ENCODE measurements at places on chromosomes 3 and 15.
A peak's percentile ranks its signal among the peaks of the same experiment; 100 is the strongest.

DNA sequence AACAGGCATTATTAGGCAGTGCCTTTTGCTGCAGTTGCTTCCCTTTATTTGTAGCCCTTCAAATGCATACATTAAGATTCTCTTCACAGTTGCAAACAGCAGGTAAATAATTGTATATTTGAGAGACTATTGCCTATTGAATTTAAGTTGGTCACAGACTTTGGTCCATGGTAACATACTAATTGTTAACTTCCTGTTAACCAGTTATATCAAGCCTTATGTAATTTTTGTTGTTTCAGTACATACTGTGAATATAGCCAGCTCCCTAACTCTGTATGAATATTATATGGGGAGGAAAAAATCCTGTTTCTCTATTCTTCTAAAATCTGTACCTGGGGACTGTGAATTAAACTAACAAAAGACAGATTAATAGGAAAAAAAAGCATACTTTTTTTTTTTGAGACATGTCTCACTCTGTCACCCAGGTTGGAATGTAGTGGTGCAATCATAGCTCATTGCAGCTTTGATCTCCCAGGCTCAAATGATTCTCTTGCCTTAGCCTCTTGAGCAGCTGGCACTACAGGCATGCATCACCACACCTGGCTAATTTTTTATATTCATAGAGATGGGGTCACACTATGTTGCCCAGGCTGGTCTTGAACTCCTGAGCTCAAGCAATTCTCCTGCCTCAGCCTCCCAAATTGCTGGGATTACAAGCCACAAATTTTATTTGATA, 53.2 kb downstream of the CHL1 start:
- no peak for DNase-seq

DNA sequence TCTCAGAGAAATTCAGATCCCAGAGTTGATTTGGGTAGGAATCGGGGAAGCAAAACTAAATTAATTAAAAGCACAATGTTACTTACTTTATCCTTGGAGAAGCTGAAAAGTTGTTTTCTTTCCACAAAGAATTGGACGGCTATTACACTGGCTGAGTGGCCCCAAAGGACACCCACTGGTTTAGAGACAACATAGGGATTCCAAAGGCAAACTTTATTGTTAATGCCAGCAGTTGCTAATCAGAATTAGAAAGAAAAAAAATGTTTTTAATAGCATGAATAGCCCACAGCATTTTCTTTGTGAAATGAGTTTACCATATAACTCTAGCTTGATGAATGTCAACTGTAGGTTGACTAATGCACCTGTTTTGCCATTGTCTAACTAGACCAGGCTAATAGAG, 51.7 kb downstream of the WDR49 start:
- no peak for DNase-seq

GRCh38 chr3:130300888-130301287, 44.6 kb upstream of the COL6A5 start:
- DNase-seq: no peak

GRCh38 chr3:170180079-170180907, 1.2 kb downstream of the PHC3 start:
- DNase-seq: peak; percentile 26

- no peak for DNase-seq
Measured at GRCh38 chr3:182136008-182136910, 424.5 kb downstream of the SOX2 start.

DNA sequence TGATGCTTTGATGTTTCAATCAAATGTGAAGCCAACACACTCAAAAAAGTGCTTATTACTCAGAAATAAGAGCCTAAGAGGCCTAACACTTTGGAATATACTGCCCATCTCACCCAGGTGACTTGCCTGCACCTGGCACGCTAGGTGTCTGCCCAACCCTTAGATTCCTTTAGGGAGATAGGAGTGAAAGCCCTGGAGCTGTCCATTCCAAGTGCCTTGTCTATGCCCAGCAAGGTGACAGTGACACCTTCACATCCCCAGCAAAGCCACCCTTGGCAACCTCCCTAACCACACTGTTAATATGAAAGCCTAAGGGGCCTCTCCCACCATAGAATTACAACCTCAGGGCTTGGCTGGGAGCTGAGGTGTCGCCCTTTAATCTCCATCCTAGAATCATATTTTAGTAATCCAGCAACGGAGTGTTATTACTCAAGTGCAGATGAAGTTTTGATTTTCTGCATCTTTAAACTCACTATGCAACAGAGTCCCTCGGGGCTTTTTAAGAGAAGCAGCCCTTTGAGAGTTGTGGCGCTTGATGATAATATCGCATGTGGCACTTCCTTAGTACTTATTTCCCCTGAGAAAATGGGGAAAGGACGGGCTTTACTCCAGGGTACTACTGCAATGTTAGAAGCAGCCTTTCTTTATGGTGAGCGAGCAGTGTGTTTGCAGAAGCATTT, 24.8 kb downstream of the ATP10A start:
- DNase-seq: peak; percentile 12

GRCh38 chr3:73498764-73499622, 125.7 kb downstream of the PDZRN3 start:
- DNase-seq: no peak

DNA sequence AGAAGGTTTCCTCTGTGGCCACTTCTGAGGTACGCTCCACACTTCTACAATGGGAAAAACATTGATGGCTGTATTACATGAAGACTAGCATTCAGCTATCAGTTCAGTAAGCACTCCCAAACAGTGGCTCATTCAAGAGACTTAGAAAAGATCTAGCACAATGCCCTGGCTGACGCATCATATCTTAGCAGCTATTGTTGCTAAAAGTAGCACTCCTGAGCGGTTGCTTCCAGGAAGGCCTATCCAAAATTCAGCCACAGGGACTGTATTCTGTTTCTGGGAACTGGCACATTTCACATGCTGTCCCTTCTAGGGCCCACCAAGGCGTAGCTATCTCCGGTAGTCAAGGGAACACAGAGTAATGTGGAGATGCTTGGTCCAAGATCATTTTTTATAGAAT, 21.2 kb upstream of the SPRED1 start:
- DNase-seq: no peak

DNA sequence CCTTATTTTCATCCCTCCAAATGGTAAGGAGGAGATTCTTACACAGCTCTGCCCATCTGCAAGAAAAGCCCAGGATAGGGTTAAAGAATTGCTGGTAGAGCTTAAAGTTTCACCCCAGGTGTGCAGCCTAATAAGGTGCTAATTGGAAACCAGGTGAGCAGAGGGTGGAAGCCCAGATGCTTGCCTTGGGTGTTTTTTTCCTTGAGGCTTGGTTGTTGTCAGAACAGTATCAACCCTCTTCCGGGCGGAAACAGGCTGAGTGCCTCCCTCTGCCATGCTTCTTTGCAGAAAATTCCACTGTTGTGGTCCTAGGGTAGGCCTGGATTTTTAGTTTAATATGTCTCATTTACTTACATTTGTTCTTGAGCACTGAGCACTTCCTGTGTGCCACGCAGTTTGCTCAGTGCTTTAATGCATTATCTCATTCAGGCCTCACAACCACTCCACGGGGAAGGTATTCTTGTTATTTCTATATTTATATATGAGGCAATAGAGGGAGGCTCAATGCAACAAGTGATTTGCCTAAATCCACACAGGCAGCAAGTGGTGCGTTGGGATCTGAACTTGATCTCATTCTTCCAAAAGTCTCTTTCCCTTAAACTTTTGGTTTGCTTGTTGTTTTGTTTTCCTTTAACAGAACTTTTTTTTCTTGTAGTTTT, 115.0 kb upstream of the LRIG1 start:
- no peak for DNase-seq

DNA sequence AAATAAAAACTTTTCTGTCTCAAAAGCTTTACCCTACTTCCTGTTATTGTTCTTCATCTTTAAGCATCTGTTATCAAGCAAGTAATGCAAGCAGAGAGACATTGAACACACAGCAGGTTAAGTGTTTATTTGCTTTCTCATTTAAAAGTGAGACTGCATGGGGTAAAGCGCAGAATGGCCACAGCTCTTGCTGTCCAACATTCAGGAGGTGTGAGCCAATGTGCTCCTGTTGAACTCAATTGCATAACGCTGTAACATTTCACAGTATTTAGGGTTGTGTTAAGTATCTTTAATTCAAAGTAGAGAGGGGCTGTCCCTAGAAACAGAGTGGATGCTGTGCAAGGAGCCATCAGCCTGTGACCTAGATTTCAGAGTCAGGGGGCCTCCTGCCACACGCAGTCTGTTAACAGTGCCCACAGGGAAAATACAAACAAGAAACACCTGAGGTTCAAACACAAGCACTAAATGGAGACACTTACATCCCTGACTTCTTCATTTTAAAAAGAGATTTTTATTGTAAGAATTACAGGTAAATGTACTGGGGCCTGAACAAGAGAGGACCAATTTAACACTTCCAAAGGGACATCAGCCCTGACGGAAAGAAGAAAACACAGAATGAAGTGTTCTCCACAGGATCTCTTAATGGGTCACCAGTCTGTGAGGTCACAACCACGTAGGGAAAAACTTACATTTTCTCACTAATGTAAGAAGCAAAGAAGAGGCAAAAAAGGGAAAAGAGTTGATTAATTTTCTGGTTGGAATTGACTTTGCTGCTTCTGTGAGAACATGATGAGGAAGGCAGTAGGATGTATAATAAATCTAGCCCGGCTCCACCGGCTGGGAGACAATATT, 815.1 kb downstream of the VGLL3 start:
- DNase-seq: no peak

DNA sequence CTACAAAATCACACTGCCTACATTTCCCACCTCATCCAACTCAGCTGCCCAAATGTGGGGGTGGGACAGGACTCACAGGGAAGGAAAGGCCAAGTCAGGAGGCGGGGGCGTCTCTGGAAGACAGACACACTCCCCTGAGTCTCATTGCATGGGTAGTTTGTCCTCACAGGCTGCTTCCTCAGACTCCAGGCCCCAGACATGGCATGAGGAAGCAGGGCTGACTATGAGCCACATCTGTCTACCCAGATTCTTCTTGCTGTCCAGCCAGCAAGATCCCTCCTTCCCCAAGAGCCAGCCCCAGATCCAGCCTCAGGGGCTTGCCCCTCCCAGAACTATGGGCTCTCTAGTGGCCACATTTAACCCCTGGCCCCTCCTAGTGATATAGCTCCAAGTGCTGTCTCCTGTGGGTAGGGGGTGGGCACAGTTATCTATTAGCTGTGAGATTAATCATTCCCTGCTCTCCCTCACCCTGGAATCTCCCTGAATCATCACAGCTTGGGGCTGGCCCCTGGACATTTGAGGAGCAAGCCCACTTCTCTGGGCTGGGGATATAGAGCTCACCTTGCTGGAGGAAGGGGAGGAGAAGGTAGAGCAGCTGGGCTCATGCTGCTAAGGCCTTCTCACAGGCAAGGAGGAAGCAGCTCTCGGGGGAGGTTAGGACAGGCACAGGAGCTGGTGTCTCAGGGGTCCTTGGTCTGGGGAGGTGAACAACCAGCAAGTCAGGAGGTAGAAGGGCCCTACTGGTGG, 2.1 kb upstream of the CCDC33 start:
- DNase-seq: no peak

DNA sequence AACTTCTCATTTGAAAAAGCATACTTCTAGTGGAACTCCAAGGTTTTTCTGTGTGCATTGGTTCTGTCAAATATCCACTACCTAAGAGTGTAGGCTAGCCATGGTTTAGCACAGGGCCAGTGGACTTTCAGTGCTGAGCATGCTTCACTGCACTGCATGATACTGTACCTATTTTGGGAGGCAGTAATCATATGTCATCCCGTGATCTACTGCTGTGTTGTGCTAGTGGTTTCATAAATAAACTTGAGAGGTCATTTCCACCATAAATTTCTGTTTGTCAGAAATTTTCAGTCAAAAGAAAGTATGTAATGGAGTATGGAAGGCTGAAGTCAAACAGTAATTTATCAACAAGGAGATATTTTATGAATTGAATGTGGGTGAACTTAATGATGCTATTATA, 203.6 kb downstream of the ROBO1 start:
- DNase-seq: no peak

DNA sequence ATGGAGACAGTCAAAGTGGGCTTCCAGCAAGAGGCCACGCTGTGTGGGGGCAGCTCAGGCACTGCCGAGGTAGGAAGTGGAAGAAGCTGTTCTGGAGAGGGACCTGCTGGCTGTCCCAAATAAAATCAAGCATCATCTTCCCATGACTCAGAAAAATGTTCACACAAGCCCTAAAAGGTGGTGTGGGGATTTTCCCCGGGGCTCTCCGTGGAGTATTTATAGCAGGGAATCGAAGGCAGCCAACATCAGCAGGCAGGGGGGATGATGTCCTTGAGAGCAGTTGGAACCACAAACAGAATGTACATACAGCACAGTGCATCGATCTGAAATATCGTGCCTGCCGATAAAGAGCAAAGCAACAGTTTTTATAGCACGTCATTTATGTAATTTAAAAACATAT, 27.6 kb downstream of the PRR23E start:
- no peak for DNase-seq

- DNase-seq: no peak
Measured at GRCh38 chr3:109570408-109570807, 233.1 kb upstream of the DPPA4 start.

- peak; percentile 38 for DNase-seq
Measured at GRCh38 chr3:140736863-140737460, 59.1 kb downstream of the TRIM42 start.

GRCh38 chr3:30688776-30689641, 82.6 kb downstream of the TGFBR2 start:
- DNase-seq: peak; percentile 64

DNA sequence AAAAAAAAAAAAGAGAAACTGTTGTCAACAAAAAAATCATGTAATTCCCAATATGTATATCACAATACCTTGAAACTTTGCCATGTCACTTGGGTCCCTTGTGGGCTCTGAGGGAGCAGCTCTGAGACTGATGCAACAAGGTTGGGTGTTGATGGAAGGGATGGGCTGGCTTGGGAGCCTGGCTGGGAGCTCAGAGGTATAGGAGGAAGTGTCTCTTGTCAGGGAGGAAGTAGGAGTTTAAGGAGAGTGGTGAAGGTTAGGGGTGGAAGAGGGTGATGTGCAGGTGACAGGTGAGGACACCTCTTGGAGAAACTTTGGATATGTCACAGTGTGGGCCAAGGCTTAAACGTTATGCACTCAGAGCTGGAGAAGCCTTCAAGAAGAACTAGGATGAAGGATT, 2.0 kb upstream of the TM6SF1 start:
- DNase-seq: peak; percentile 69

DNA sequence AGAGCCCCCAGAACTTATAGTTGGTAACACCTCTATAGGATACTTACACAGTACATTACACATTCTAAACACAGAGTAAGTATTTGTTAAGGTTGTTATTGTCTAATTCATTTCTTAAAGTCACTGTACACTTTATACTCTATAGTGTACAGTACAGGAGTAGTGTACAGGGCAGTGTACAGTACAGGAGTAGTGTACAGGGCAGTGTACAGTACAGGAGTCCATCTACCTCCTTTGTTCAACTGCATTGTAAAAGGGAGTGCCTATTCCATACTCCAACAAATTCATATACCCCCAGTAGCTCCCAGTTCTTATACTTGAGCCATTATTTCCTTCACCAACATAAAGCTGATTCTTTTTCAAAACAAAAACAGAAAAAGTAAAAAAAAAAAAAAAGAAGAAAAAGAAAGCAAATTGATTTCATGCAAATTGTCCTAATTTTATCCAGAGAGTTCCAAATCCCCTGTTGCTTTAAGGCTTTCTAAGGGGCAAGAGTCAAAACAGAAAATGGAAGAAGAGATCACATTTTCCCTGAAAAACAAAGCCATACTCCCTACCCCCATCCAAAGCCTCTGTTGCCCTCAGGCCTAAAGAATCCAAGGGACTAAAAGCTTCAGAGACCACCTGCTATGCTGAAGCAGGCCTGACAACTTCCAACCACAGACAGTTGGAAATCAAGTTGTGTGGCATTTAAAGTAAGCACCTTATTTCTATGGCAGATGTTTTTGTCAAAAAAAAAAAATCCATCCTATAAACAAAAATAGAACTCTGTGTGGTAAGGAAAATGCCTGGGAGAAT, 125.6 kb downstream of the PLCH1 start:
- no peak for DNase-seq

All from KBM-7 (cell line).